ENCODE measurements at places on chromosomes 6 and 20. TPM values are rescaled to one million over a fixed set of nuclear protein-coding genes. Genes with fewer than 3 reads are reported as not detected.
A peak's percentile ranks its signal among the peaks of the same experiment; 100 is the strongest.

DNA sequence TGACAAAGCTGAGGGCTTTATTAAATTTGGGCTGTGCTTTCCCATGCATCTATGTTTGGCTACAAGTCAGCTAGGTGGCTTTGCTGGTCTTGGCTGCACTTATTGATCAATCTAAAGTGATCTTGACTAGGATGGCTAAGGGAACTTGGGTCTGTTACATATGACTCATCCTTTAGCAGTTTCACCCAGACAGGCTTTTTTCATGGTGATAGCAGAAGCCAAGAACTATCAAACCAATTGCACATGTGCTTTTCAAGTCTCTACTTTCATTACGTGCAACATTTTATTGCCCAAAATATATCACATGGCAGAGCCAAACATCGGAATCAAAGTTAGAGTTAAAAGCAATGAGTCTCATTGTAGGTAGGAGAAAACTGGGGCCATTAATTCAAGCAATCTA is 626.3 kb downstream of the TENT5A start:
- H3K27ac ChIP-seq = no peak overlapping the region
- peak; percentile 12 for DNase-seq
- no peaks in the 10 kb centered on the region for H3K36me3 ChIP-seq
- no peaks in the 10 kb centered on the region for H3K4me1 ChIP-seq
- no peak overlapping the region for H3K4me3 ChIP-seq

GRCh38 chr20:10469599-10469998 is 34.5 kb downstream of the SLX4IP start:
- peak overlapping the region; percentile 11 for H3K27ac ChIP-seq
- H3K4me1 ChIP-seq = no peaks in the 10 kb centered on the region
- H3K27me3 ChIP-seq = no peaks in the 10 kb centered on the region
- H3K36me3 ChIP-seq = no peaks in the 10 kb centered on the region
- peak; percentile 92 for DNase-seq

- H3K27me3 ChIP-seq = peaks cover 22% of the 10 kb centered on the region
- no peaks in the 10 kb centered on the region for H3K36me3 ChIP-seq
- peak overlapping the region; percentile 46 for H3K4me3 ChIP-seq
- no peak overlapping the region for H3K27ac ChIP-seq
- DNase-seq = peak; percentile 4
- H3K4me1 ChIP-seq = peaks cover 2% of the 10 kb centered on the region
These were observed 391 bp upstream of the B3GAT2 start for GRCh38 chr6:70957284-70957617.

DNA sequence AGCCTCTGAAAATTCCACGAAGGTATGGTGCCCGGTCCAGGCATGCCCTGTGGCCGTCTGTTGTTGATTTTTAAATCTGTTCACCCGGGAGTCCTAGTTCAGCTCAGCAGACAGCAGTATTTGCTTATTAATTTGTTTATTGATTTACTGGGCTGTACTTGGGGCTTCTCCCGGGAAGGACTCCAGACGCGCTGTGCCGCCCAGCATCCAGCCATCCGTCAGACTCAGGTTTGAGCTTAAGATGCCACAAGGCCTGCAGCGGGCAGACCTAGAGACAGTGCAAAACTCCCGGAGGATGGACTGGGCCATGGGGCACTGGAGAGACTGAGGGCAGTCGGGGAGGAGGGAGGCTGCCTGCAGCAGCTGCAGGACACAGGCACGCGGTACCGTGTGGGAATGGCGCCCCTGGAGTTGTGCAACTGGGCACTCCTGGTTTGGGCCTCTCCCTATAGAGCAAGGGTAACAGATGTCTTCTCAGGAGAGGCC is 17.3 kb upstream of the CCDC167 start:
- DNase-seq = no peak
- no peaks in the 10 kb centered on the region for H3K36me3 ChIP-seq
- no peak overlapping the region for H3K4me3 ChIP-seq
- peaks cover 3% of the 10 kb centered on the region for H3K4me1 ChIP-seq

DNA sequence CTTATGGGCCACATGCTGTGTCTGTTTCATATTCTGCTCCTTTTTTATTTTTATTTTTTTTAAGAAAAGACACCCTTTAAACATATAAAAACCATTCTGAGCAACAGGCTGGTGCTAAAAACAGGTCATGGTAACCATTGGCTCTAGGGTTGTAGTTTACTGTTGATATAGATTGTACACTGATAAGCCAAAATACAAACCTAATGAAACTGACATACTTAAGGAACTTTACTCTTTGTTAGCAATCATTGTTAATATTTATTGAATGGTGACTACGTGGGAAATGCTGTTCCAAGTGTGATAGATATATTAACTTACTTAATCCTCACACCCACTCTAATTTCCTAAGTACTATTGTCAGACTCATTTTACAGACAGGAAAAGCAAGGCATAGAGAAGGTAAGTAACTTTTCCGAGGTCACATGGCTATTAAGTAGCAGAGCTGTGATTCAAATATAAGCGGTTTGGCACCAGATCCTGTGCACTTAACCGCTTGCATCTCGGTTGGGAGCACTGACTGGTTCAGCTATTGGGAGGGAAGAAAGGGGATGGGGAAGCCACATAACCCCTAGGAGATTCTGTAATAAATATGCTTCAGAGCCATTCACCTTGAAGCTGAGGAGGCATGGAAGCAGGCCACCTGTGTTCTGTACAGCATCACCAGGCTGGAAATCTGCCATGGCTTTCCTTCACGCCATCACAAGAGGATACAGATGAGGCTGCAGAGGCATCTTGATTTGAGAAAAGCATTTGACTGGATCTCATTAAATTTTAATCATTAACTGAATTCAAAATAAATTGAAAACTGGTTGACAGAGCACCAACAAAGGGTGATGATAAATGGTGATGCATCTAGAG is 4.9 kb downstream of the TRAF3IP2 start:
- H3K4me1 ChIP-seq = peaks cover 40% of the 10 kb centered on the region
- H3K36me3 ChIP-seq = no peaks in the 10 kb centered on the region
- no peaks in the 10 kb centered on the region for H3K27me3 ChIP-seq
- H3K27ac ChIP-seq = peak overlapping the region; percentile 99
- peak; percentile 31 for DNase-seq

DNA sequence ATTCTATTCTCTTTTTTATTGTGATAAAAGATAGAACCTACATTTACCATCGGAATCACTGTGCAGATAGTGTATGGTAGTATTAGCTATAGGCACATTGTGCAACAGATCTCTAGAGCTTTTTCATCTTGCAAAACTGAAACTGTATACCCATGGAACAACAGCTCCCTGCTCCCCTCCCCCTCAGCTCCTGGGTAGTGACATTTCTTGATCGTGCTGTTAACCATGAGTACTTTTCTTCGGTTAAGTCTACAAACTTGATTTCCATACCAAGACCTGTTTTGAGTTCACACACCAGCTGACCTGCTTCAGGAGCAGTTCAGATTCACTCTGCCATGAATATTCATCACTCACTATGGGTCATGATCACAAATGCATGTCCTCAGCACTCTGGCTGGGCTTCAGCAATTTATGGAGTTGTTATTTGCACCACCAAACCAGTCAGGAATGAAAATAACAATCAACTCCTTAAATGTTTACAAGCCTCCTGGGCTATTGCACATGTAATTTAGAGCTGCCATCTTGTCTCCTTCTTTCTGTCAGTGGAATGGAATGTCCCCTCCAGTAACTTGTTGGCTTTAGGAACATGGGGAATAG is 32.8 kb downstream of the PRDM1 start:
- no peak overlapping the region for H3K4me3 ChIP-seq
- no peaks in the 10 kb centered on the region for H3K27me3 ChIP-seq
- H3K36me3 ChIP-seq = no peaks in the 10 kb centered on the region
- DNase-seq = no peak

The SLA2 gene
- total RNA-seq = not detected

The HTR1E gene
- total RNA-seq = not detected

The MYMX gene
- total RNA-seq = not detected

The SH3BGRL2 gene
- total RNA-seq = 3.3 TPM

The TNF gene
- not detected for total RNA-seq

The HELZ2 gene
- total RNA-seq = 47.6 TPM

Data from fibroblast of lung (primary cell).